NCI-H1930 (cell line): ENCODE measurements at places on chromosomes 12 and 14.

- no peak for DNase-seq
These were observed 406.0 kb downstream of the PRKD1 start for GRCh38 chr14:29521526-29522137.

GRCh38 chr12:113232840-113233585 lies 11.7 kb downstream of the TPCN1 start:
- no peak for DNase-seq

DNA sequence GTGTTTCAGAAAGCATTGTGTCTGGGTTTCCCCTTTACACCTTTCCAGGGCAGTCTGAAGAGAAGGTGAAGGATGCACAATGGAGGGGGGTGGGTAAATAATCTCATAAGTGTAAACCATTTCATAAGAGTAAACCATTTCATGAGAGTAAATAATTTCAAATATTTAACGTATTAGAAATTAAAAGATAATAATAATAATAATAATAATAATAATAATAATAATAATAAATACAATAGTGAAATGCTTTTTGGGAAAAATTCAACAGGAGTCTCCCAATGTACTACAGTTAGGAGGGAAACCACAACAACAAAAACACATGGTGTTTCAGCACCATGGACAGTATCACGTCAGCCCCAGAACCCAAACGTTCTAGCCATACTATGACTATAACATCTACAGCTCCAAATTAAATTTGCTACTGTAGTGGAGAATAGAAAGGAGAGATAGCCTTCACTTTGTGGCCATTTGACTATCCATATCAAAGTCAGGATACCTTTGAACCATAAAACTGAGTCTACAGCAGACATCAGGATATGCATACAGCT lies 691.8 kb downstream of the BCL11B start:
- no peak for DNase-seq

DNA sequence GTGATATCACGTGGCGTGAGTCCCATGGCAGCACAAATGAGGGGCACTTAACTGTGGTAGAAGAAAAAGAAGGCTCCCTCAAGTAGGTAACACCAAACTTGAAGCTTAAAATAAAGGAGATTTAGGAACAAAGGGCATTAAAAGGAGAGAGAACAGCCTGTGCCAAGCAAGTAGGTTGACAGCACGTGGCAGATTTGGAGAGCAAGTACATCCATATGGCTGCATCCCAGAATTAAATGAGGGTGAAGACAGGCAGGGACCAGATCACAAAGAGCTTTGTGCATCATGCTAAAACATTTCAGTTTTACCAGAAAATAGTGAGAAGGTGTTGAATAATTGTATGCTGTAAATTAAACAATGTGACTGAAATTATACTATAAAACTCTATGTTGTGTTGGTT lies 32.8 kb downstream of the KCNMB4 start:
- no peak for DNase-seq

GRCh38 chr14:25111061-25111601 lies 61.2 kb upstream of the STXBP6 start:
- no peak for DNase-seq
